ENCODE measurements at places on chromosomes 5 and 9.

DNA sequence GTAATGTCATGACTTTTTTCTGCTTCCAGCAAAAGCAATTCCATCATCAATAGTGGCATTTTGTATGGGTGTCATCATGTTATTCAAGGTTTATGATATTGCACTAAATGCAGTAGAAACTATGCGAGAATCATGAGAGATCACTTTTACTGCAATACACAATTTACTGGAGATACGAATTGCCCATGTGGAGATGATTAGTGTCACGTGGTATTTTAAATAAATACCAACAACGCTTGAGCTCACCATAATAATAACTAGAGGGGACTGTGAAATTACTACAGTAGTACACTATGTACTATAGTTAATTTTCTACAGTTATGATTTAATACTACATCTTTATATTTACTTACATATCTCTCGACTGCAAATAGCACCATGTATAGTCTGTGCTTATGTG lies 49.7 kb downstream of the FAM174A start:
- DNase-seq: no peak

DNA sequence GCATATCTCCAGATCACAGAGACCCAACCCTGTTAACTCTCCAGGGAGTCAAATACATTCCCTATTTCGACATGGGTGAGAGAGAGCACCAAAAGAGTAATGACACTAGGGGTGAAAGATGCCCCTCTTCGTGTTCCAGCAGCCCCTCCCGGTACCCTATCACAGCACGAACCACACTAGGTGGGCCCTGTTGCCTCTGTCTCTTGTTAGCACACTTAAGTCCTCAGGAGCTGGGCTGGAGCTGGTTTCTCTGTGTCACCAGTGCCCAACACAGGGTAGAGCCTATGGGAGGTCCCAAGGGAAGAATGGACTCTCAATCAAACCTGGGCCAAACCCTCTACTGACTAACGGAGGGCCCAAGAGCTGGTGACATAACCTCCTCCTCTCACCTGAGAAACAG lies 1.2 kb downstream of the CDK20 start:
- no peak for DNase-seq

GRCh38 chr9:114282104-114282485 lies 40.8 kb upstream of the ORM1 start:
- DNase-seq: no peak

DNA sequence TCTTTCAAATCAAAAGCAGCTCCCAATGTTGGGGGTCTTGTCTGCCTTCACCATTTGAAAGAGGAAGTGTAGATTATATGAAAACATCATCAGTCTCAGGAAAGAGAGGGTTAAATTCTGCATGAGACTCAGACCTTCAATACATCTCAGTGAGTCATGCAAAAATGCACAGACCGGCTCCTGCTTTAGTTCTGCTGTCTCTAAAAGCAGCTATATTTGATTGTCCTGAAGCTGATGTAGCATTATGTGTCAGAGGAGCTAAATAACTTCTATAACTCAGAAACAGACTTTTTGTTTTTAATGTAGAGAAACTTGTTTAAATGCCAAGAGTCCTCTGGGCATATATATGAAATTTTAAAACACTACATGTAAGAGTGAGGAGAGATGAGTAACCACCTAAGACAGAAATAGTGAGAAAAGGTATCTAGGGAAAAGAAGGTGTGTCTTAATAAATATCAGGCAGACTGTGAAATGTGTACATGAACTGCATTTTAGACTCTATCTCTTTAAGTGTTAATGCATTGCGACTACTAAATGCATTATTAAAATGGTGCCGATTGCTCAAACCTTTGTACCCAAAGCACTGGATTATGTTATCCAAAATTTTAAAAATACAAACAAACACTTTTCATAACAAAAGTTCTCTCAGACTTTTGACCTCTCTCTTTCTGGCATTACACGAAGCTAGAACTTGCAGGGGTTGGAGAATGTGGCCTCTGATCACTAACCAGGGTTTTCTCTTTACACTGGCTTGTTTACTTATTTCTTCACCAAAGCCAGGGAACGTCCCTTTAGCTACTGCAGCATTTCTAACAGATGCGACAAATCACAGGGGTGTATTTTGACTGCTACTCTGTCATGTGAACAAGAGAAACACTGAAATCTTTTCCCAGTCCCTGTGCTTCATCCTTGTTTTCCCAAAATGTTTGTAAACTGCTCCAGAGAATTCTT lies 302.3 kb downstream of the ARL15 start:
- no peak for DNase-seq

- no peak for DNase-seq
Measured at GRCh38 chr9:78001946-78002731, 29.5 kb downstream of the GNAQ start.

GRCh38 chr9:91426123-91426745 lies 2.6 kb upstream of the NFIL3 start:
- no peak for DNase-seq

DNA sequence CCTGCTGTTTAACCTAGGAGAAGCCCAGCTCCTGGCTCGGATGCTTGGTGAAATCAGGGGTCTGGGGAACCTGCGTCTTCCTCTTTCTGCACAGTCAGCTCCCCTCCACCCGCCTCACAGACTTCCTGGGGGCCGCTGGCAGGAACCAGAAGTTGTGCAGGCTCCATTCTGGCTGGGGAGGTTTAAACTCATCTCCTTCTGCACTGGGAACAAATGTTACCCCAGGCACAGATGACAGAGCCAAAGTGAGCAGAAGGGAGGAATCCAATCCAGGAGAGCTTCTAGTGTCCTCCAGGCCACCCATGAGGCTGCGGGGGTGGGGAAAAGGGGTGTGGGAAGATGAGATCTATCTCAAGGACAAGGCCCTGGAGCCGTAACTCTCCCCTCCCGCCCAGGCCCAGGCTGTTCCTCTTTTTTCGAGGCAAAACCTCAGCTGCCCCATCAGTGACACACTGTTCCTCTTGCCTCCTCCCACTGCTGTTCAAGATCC lies 31.2 kb downstream of the KCNMB1 start:
- DNase-seq: no peak

GRCh38 chr5:36654564-36654963 lies 48.2 kb downstream of the SLC1A3 start:
- no peak for DNase-seq

GRCh38 chr9:122325124-122325523 lies 45.7 kb upstream of the PTGS1 start:
- no peak for DNase-seq

GRCh38 chr9:91897201-91897600 lies 52.8 kb downstream of the ROR2 start:
- DNase-seq: no peak

DNA sequence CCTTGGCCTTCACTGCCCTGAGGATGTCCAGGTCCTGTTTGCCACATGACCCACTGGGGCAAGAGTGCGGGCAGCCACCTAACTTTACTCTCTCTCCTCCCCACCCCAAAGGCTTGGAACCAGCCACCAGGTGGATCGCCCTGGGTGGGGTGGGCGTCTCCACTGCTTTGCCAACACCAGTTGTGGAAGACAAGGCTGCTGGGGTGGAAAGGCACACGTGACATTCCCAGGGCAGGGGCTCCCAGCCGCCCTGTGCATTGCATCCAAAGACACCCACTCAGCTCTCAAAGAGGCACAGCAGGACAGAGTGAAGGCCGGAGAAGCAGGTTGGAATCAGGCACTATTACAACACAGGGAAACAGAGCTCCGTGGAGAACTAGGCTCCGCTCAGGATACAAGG lies 162.2 kb downstream of the OLFM1 start:
- DNase-seq: no peak

GRCh38 chr5:62312036-62312435 lies 6.0 kb downstream of the KIF2A start:
- DNase-seq: no peak

DNA sequence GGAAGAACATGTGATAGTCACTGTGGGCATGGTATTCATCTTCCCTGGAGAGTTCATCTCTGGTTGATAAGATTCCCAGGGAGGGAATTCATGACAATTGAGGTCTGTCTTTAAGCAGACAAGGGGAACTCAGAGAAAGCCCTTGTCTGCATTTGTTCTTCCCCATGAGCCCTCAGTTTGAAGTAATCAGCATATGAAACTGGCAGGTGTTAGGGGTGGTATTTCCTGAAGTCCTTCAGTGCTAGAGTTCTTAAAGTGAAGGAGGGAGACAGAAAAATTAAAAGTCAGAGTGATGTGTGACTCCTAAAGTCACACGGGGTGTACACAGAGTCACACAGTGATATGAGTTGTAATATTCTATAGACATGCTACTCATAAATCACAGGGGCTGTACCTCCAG lies 60.6 kb upstream of the SYK start:
- DNase-seq: no peak

GRCh38 chr9:2560180-2560579 lies 61.4 kb upstream of the VLDLR start:
- DNase-seq: no peak

DNA sequence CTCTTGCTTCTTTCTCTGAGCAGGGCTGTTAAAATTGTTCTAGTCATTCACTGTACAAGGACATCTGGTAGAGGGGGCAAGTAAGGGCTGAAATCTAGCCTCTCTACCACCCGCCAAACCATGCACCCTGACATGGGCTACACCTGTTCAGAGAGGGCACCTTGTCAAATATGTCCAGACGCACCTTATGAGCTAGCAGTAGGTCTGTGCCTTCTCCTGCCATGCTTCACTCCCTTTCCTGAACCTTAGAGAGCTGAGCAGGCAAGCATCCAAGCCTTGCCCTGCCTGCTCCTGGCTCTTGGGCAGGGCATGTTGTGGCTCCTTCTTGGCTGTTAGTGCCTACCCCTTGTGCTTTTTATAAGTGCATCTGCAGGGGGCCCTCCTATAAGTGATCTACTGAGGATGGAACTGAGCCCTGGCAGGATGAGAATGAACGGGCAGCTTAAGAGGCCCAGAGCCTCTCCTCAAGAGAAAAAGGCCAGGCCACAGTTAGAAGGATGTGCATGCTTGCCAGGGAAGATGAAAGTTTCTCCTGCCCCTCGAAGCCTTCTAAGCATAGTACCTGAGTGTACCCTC lies 3.8 kb upstream of the NEUROG1 start:
- DNase-seq: no peak

DNA sequence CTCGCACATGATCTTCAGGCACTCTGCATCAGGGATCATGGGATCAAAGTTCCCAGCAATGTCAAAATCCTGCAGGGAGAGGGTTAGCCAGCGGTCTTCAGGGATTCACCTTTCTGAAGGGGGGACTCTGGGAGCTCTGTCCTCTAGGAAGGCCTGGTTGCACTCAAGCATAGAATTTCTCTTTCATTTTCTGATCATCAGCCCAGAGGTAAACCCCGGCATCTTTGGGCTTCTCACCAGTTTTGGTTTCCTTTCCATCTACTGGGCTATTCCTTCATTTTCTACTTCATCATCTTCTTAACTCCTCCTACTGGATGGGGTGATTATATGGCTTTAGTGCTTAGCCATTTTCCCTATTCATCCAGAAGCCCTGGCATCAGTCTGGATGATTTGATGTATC lies 4.6 kb upstream of the DND1 start:
- DNase-seq: no peak

All from NCI-H1417 treated with DMSO at 0.1 percent for 48 hours (cell line).